Skeletal muscle cell (primary cell): ENCODE measurements at places on chromosomes 13 and 19.

- no peak for DNase-seq
Measured at GRCh38 chr19:38888876-38889275, 10.5 kb downstream of the SIRT2 start.

GRCh38 chr13:24250376-24251057 lies 58.9 kb upstream of the C1QTNF9 start:
- DNase-seq, result no peak

- DNase-seq, result no peak
Measured at GRCh38 chr13:88651531-88651930, 980.4 kb downstream of the SLITRK5 start.

DNA sequence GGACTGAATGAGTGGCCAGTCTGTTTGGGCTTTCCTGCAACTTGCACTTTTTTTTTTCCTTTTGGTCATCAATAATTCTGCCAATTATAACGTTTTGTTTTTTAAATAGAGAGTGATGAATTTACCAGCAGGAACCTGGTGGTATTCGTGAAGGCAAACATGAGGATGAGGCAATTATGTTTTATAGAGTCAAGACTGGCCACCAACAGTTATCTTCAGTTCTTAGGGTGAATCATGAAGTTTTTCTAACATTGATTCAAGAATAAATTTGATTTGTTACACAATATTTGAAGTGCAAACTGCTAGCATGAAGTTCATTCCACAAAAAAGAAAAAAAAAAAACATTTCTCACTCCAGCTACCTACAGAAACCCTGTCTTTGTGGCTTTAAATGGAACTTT lies 244.5 kb downstream of the SPRY2 start:
- no peak for DNase-seq

DNA sequence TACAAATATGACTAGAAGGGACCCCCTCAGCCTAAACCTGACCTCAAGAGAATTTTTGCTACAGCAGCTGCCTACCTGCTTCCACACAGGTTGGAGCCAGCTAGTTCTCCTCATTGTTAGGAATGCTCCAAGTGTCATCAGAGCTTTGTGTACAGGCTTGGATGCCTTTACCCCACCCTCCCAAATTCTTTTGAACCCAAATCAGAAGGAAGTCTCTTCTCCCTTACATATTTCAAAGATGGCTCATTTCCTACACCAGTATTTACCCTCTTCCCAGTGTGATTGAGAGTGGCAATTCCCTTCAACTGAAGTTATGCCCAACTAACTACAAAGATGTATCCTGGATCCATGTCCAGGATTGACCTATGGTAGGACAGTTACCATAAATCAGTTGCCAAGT lies 323.2 kb downstream of the OXGR1 start:
- no peak for DNase-seq

GRCh38 chr19:3975637-3976087 lies 4.8 kb upstream of the DAPK3 start:
- no peak for DNase-seq

DNA sequence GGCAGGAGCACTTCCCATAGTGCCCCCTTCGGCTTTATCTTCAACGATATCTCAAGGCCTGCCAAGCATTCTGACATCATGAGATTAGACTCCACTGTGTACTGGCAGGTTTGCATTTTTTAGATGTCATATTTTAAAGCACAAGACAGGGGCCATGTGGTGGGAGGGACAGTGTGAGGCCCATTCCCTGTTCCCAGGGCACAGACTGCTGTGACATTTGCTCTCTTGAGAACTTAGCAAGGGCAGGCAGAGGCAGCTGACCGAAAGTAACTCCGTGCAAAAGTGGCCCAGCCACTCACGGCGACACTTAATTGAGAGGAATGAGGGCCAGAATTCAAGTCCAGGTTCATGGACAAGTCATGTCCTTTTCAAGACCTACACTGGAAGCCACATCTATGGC lies 201.8 kb downstream of the COL4A1 start:
- DNase-seq, result no peak

DNA sequence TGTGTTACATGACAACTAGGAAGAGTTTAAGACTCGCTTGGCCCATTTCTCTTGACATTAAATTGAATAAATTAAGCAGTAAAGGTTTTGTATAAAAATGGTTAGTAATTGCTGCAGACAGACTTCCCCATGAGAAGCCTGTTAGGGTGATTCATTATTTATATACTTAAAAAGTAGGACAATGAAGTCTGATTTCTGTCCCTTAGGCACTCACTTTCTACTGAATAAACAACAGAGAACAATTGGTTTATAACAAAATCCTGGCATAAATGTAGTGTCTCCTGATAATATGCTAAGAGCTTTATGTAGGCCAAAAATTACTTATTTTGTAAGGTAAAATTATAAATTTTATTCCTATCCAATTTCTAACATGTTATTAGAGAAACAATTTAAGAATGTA lies 2138.5 kb upstream of the PCDH20 start:
- DNase-seq, result no peak

- DNase-seq, result peak; percentile 59
Measured at GRCh38 chr19:9406798-9407352, 28.5 kb downstream of the ZNF266 start.

DNA sequence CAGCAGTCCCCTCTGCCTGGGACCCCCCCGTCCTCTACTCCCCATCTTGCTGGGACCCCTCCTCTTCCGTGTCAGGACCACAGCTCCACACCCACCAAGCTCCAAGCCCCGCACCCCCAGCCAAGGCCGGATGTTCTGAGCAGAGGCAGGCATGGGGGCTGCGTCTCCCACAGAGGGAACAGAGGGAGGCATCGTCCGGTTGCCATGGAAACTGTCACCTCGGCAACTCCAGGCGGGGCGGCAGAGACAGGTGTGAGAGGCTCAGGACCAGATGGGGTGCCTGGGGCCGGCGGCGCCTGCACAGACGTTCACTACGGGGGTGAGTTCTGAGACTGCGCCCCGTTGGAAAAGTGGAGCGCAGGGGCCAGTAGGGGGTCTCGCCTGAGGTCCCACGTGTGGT lies 5.4 kb downstream of the RNU6-9 start:
- DNase-seq, result no peak

GRCh38 chr19:4970558-4971423 lies 1.9 kb downstream of the KDM4B start:
- no peak for DNase-seq

- no peak for DNase-seq
Measured at GRCh38 chr13:110162866-110163658, 143.9 kb downstream of the COL4A1 start.

- no peak for DNase-seq
Measured at GRCh38 chr13:69857183-69857821, 250.3 kb upstream of the ATXN8OS start.

DNA sequence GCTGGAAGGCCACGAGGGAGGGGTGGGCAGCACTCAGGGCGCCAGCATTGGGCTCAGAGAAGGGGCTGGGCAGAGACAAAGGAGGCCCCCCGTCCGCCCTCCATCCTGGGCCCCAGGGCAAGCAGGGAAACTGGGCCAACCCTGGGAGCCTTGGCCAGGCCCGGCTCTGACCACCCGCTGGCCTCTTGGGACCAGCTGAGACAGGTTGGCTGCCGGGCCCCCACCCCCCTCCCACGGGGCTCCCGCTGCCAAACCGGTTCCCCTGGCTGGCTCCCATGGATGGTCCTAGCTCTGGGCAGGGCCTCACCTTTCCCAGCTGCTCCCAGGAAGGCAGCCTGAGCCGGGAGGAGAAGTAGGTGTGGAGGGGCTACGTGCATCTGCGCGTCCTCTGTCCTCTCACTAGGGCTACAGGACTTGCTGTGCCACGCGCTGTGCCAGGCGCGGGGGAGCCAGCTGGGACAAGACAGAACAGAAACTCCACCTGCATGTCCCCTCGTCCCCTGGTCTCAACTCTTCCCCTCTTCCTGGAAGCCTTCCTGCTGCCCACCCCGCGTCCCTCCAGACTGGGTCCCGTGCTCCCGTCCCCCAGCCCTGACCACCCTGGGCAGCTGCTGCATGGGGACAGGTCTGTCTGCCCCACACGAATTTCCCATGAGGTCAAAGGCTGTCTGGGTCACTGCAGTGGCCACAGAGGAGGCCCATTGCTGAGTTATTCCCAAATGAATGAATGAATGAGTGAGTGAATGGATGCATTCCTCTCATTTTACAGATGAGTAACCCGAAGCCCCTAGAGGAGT lies 29.1 kb upstream of the NCCRP1 start:
- DNase-seq, result no peak

DNA sequence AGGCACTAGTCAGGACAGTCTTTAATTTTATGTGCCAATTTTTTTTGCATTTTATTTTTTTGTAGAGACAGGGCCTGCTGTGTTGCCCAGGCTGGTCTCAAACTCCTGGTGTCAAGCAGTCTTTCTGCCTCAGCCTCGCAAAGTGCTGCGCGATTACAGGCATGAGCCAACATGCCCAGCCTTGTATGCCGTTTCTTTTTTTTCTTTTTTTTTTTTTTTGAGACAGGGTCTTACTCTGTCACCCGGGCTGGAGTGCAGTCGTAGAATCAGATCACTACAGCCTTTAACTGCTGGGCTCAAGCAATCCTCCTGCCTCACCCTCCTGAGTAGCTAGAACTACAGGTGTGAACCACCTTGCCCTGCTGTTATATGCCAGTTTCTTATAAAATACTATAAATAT lies 26.4 kb downstream of the BORA start:
- DNase-seq, result no peak

DNA sequence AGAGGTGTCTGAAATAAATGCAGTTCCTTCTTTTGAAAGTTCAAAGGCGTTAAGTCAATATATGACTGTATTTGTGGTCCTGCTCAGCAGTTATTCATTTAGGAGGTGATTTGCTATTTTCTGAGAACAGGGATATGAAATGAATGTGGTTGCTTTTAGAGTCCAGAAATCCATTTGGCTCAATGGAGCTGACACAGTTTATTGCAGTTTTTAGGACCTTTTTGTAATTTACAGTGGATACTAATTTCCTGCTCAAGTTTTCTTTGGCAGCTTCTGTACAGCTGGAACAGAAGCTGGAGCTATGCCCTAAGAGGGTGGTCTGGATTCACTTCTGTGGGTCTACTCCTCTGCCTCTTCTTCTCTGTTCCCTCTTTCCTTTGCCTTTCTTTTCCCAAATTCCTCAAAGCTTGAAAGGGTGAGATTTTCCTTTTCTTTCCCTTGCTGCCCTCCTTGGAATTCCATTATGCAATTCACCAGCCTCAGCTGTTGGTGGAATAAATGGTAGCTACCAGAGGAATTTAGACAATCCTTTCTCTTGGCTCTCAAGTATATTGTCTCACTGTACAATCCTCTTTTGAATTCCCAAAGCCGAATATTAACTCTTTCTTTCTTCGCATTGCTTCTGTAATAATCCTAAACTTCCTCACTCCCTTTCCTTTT lies 39.9 kb downstream of the ITGBL1 start:
- DNase-seq, result no peak

- no peak for DNase-seq
Measured at GRCh38 chr19:30719999-30720345, 347.8 kb downstream of the ZNF536 start.

DNA sequence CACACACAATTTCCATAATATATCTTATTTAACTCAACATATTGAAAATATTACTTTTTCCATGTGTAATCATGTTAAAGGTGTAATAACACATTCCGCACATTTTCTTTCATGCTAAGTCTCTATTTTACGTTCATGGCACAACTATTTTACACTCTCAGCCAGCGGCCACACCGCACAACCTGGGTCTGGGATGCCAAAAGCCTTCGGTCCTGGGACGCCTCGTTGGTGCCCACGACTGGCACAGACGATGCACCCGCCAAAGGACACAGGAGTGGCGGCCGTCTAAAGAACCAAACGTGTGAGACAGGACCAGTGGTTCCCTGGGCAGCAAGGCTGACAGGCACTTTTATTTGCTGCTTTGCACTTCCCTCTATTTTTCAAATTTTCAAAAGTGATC lies 10.0 kb upstream of the PROZ start:
- no peak for DNase-seq

DNA sequence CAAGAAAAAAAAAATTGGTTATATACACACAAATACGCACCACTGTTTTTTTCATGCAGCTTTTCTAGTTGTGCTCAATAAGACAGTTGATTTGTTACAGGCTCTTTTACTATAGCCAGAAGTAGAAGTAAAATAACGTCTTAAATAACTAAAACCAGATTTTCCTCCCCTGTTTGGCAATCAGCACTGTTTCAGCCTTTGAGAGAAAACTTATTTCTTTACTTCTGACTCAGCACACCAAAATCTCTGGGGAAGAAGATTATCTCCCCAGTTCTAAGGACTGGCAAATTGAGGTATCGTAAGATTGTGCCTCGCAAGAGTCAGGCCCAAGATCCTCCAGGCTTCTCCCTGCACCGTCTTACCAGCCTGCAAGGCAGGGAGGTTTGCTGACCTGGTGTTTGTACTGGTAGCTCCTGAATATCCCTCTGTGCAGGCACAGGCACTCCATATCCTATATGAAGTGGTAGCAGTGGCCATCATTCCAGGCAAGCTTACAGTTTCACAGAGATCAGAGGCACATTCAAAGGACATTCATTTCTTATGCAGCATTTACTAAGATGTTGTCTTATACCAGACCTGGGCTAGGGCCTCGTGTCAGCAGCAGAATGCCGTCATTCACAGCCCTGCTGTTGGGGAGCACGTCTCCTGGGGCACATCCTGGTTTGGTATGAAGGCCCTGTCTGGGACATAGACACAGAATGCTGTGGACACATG lies 268.2 kb downstream of the ZNF536 start:
- DNase-seq, result no peak

DNA sequence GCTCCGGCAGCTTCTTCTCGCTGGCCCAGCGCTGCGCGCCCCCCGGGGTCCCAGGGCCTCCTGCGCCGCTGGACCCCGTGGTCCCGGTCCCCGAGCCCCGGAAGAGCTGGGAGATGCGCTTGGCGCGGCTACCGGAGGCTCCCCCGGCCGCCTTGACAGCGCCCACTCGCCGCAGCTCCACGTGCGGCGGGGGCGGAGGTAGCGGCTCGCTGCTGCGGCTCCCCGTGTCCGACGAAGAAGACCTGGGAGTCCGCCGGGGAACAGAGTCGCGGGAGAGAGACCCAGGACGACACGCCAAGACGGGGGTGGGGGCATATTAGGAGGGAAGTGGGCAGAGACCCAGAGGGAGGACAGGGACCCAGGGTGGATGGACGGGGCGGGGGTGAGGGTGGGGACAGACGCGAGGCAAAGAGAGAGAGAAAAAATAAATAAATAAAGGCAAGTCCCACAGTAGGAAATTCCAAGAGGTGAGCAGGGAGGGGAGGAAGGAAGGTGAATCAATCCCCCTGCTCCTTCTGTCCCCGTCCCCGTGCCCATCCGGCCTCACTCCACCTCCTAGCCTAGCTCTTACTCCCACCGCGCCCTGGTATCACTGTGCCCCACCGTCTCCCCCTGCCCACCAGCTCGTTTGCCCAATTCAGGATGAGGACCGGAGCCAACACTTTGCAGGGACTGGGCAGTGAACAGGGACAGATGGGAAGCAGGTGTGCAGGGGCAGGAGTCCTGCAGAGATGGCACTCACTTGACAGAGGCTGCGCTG lies 826 bp downstream of the RASIP1 start:
- no peak for DNase-seq
